Renal cortex interstitium (tissue), 15 donors: ENCODE measurements at places on chromosomes 13 and 19. TPM values are rescaled to one million over a fixed set of nuclear protein-coding genes. Genes with fewer than 3 reads are reported as not detected.
A peak's percentile ranks its signal among the peaks of the same experiment; 100 is the strongest.

GRCh38 chr13:20547479-20547908, 19.5 kb upstream of the IFT88 start:
- no peak for DNase-seq

GRCh38 chr19:4969772-4970531, 1.0 kb downstream of the KDM4B start:
- no peak for DNase-seq

Gene C3
- 26.9 TPM for polyA plus RNA-seq

Gene IGSF23
- 0.92 TPM for polyA plus RNA-seq

Gene ICAM1
- polyA plus RNA-seq, result 6.7 TPM

GRCh38 chr13:112953591-112954487, 15.2 kb upstream of the MCF2L start:
- DNase-seq, result no peak

DNA sequence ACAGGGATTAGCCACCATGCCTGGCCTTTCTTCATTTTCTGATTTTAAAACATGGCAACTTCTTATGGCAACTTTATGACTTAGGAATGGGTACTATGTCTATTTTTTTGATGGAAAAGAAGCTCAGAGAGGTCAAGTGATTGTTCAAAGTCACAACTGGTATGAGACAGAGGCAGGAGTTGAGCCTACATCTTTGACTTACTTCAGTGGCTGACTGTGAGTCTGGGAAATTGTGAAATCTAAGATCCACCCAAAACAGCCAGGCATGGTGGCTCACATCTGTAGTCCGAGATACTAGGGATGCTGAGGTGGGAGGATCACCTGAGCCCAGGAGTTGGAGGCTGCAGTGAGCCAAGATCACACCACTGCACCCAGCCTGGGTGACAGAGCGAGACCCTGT, 2.4 kb upstream of the ACTL9 start:
- DNase-seq, result no peak

DNA sequence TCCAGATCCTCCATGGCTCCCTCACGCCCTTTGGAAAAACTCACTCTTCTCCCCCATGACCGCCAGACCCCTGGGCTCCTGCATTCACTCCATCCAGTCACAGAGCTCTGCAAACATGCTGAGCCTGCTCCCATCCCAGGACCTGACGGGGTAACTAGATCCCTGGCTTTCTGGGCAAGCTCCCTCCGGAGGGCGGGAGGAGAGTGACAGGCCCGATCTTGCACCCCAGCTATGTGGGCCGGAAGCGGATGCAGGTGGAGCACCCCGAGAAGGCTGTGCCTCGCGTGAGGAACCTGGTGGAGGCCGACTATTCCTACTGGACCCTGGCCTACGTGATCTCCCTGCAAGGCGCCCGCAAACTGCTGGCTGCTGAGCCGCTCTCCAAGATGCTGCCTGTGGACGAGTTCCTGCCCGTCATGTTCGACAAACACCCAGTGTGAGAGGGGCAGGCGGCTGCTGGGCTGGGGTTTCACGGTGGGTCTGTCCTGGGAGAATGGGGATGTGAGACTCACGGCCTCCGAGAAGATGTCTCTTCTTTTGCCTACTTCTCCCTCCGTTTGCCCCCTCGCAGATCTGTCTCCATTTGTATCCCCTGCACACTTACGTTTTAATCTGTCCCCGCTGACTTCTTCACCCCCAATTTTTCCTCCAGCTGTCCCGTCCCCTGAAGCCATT, 25.2 kb downstream of the COLGALT1 start:
- DNase-seq, result no peak

DNA sequence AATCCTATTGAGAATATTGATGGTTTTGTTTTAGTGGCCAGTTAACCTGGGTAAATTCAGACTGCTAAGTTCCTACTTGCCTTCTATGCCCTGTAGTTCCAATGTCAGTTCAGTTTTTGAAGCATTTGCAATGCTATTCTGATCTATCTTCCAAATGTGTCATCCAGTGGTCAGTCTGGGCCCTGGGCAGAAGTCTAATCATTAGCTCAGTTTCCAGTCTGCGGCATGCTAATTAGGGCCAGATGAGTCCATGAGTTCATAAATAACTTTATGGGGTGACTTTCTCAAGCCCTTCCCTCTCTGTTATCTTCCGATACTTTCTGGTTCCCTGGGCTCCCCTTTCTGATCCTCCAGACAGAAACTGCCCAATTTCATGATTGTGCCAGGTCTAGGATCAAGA, 32.7 kb downstream of the FAM187B start:
- no peak for DNase-seq

GRCh38 chr13:40283666-40284065, 382.8 kb downstream of the FOXO1 start:
- DNase-seq, result no peak

DNA sequence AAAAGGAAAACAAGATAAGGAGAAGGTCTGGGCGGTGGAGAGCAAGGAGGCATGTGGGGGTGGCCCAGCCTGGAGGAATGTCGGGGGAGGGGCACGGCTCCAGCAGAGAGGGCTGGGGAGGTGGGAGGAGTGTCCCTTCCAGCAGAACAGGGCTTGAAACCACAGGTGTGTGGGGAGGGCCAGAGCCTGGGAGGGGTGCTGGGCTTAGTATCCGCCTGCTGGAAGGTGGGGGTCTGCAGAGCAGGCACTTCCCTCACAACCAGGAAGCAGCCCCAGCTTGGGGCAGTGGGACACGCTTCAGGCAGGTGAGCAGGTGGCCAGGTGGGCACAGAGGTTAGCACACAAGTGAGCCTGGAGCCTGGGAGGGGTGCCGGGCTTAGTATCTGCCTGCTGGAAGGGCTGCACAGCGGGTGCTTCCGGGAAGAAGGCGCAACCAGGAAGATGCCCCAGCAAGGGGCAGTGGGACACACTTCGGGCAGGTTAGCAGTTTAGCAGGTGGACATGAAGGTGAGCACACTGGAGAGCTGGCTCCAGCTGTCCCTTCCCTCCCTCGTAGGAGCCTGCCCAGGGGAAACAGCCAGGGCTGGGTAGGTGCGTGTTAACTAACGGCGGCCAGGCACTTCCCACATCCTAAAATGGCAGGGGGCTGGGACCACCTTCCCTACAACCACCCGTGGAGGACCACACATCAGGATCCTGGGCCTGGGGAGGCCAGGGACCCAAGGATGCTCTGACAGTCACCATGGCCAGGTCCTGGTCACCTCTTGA, 3.0 kb downstream of the GAS6 start:
- peak; percentile 48 for DNase-seq

- no peak for DNase-seq
Measured at GRCh38 chr19:42111384-42111783, 20.9 kb downstream of the POU2F2 start.

- DNase-seq, result no peak
Measured at GRCh38 chr13:23817830-23818229, 71.4 kb downstream of the MIPEP start.

DNA sequence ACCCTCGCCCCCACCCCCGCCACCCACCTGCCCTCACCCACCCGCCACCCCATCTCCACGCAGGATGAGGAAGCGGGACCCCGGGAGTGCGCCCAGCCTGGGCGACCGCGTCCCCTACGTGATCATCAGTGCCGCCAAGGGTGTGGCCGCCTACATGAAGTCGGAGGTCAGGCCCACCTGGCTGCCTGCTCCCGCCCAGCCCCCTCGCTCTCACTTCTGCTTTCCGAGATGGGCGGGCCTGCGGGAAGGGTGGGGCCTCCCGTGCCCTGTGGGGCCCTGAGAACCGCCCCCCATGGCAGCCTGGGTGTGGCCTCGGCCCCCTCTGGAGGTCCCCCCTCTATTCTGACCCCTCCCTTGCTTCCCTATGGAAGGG, 3.1 kb upstream of the SPIB start:
- no peak for DNase-seq

- DNase-seq, result no peak
Measured at GRCh38 chr19:35436477-35437405, 11.3 kb upstream of the FFAR2 start.

DNA sequence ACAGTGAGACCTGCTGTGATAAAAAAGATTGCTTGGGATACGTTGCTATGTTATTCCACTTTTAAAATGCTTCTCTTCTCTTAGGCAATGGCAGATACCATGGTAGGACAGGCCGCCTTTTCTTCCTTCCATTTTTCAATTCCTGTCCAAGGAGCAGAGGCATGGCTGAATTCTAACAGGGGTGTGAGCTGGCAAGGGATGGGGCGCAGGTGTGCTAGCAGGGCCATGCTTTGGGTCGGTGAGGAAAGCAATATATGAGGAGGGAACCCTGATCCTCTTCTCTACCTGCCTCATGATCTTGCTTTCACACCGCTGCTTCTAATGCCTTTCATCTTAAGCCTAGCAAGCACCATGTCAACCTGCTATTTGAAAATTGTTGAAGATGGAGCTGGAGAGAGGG, 225.0 kb downstream of the KATNAL1 start:
- DNase-seq, result no peak

- DNase-seq, result peak; percentile 44
Measured at GRCh38 chr19:33740811-33741396, 55.8 kb upstream of the KCTD15 start.

- DNase-seq, result no peak
Measured at GRCh38 chr19:5624018-5624663, 1.3 kb downstream of the SAFB start.
